Ammon's horn (tissue), 1 donor: ENCODE measurements at places on chromosomes 1 and 21.

DNA sequence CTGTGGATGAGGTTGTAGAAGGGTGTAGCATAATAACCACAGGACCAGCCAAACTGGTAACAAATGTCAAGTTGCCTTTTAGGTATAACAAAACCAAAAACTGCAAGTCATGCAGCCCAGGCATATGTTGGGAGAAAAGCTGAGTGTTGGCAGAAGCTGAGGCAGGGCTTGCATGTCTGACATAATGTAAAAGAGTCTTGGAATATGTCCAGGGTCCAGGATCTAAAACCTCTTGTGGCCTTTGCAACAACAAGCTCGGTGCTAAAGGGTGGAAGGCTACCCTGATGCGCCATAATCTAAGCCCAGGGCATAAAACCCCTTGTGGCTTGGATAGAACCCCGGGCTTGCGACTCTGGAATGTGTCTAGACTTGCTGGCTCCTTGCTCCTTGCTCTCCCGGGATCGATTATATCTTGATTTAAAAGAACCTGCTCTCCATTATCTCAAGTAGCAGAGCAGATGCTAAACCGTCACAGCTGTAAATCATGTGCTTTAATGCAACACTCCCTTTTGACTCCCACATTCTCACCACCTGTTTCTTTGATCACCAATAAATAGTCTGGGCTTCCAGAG lies 26.5 kb upstream of the SLC35A3 start:
- DNase-seq: no peak

- no peak for DNase-seq
These were observed 14.9 kb downstream of the AK2 start for GRCh38 chr1:33021567-33022431.

DNA sequence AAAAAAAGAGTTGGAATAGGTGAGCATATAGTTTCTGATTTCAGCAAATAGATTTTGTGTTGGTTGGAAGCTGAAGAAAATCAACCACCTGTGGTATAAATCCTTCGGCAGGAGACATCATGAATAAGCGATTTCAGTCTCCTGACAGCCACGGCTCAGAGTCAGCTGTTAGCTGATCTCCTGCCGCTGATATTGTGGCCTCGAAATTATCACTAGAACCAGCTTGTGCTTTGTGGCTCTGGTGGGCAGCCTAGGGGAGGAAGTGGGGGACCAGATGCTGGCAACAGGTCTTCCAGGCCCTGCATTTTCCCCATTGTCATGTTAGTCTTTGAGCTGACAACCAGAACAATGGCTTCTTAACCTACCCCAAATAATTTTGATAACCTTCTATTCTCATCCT lies 842 bp upstream of the GCSAML start:
- DNase-seq: no peak

DNA sequence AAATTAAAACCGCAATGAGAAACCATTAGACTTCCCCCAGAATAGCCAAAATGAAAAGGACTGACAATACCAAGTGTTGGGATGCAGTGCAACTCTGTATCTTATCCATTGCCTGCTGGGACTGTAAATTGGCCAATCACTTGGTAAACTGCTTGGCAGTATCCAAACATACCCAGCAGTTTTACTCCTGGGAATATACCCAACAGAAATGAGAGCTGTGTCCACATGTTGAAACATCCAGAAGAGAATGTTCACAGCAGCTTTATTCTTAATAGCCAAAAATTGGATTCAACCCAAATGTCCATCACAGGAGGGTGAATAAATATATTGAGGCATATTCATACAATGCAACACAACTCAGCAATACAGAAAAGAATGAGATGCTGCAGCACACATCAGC lies 13.7 kb upstream of the FAM20B start:
- no peak for DNase-seq

DNA sequence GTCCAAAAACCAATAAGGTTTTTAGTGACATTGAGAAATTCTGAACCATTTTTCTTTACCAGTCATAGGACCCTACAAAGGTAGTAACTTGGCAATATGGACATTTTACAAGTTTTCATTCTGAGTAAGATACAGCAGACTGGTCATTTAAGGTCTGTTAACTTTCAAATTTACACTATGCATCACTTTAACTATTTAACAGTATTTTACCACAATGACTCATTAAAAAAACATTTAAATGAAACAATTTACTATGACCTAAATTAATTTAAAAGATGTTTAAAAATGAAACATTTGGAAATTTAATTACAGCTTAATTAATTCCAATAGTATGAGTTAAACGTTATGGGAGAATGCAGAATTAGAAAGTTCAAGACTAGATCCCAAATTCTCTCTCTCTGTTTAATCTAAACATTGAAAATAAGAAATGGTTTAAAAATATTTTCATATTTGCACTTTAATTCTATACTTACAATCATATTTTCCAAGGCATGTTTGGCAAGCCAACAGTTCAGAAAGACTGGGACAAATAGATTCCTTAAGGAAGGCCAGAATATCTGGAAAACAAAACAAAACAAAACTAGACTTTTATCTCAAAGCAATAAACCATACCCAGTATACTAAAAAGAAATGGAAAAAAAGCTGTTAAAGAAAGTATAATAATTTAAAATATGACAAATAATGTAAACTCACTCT lies 140.9 kb downstream of the KCNT2 start:
- DNase-seq: no peak

- DNase-seq: no peak
These were observed 67.1 kb upstream of the LRRN2 start for GRCh38 chr1:204752688-204753040.

DNA sequence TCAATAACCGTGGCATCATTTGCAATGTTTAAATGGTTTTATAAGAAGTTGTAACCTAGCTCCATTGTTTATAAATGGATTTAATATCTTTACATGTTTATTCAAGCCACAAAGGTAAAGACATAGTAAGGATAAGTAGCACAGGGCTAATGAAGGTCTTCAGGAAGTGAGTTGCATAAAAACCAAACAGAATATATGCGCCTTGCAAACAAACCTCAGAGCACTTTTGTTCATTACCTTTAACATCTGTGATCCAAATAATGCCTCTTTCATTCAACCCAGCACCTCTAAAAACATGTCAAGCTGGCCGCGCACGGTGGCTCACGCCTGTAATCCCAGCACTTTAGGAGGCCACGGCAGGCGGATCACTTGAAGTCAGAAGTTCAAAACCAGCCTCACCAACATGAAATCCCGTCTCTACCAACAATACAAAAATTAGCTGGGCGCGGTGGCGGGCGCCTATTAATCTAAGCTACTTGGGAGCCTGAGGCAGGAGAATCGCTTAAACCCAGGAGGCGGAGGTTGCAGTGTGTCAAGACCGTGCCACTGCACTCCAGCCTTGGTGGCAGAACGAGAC lies 25.3 kb downstream of the BRINP3 start:
- no peak for DNase-seq

DNA sequence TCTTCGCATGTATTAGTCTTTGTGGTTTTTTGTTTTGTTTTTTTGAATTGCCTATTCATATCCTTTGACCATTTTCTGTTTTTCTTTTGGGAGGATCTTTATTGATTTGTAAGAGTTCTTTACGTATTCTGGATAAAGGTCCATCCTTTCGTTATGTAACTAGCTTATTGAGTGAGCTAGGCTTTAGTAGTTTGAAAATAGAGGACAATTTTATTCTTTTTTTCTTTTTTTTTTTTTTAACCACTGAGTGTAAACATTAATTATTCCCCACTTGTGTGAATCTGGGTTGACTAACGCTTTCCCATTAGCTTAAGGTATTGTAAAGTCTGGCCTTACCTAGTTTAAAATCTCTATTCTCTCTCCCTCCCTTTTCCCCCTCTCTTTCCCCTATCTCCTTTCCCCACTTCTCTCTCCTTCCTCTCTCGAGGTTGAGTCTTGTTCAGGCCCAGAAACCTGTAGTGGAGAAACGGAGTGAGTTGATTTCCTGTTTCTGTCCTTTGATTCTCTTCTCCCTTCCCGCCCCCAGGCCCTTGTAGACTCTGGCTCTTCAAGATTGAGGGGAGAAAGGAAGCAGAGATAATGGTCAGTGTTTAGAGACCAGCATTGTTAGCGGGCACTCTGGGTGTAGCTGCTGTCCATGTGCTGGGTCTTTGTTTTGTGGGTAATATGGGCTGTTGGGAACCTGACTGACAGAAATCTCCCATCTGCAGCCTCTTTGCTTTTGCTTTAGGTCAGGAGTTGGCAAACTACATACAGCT lies 1.5 kb downstream of the MORC3 start:
- peak; percentile 34 for DNase-seq

- DNase-seq: peak; percentile 38
These were observed 46.3 kb downstream of the SLC30A10 start for GRCh38 chr1:219882096-219882495.

- no peak for DNase-seq
These were observed 162.3 kb upstream of the APP start for GRCh38 chr21:26332867-26333266.

- no peak for DNase-seq
These were observed 219.0 kb downstream of the KAZN start for GRCh38 chr1:14817223-14818170.

DNA sequence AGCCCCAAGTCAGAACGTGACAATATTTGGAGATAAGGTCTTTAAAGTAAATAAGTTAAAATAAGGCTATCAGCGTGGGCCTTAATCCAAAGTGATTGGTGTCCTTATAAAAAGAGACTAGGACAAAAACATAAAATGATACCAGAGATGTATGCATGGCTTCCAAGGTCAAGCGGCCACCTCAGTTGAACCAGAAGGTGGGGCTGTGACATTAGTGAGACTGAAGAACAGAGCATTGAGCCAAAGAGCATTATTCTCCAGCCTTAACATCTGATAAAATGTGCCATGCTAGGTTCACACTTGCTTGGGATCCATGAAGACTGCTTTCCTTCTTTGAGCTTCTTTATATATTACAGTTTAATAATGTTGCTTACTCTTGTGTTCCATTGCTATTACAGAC lies 554.6 kb downstream of the PLA2G4A start:
- DNase-seq: no peak

GRCh38 chr1:226034482-226034881 lies 28.0 kb upstream of the H3-3A start:
- peak; percentile 89 for DNase-seq

- peak; percentile 78 for DNase-seq
These were observed 3.4 kb upstream of the CASQ2 start for GRCh38 chr1:115771847-115772457.

DNA sequence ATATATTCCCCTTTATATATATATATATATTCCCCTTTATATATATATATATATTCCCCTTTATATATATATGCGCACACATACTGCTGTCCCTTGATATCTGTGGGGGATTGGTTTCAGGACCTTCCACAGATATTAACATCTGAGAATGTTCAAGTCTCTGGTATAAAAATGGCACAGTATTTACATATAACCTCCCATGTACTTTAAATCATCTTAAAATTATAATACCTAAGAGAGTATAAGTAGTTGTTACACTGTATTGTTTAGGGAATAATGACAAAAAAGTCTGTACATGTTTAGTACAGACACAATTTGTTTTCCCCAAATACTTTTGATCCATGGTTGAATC lies 45.8 kb downstream of the NR5A2 start:
- DNase-seq: no peak

- no peak for DNase-seq
These were observed 483 bp downstream of the YBEY start for GRCh38 chr21:46286648-46287002.

- peak; percentile 58 for DNase-seq
These were observed 5.8 kb downstream of the RAP1GAP start for GRCh38 chr1:21663248-21663950.

DNA sequence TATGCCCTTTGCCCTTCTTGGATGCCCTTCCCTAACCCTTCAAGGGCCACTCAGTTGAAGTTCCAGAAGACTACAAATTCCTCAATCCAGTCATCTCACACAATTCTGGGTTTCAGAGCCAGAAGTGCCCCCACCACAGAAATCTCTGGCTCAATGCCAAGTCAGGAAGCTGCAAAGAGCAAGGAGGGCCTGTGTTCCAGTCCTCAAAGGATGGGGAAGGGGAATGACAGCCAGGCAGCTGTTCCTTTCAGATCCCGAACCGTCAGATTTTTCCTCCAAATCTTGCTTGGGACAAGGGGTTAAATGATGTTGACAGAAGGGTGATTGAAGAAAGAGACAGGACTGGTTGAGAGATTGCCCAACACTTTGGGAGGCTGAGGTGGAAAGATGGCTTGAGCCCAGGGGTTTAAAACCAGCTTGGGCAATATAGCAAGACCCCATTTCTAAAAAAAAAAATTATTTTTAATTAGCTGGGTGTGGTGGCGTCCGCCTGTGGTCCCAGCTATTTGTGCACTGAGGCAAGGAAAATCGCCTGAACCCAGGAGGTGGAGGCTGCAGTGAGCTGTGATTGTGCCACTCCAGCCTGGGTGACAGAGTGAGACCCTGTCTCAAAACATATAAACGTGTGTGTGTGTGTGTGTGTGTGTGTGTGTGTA lies 716 bp upstream of the HPDL start:
- DNase-seq: no peak

GRCh38 chr1:159239551-159240220 lies 35.0 kb downstream of the ACKR1 start:
- DNase-seq: no peak

DNA sequence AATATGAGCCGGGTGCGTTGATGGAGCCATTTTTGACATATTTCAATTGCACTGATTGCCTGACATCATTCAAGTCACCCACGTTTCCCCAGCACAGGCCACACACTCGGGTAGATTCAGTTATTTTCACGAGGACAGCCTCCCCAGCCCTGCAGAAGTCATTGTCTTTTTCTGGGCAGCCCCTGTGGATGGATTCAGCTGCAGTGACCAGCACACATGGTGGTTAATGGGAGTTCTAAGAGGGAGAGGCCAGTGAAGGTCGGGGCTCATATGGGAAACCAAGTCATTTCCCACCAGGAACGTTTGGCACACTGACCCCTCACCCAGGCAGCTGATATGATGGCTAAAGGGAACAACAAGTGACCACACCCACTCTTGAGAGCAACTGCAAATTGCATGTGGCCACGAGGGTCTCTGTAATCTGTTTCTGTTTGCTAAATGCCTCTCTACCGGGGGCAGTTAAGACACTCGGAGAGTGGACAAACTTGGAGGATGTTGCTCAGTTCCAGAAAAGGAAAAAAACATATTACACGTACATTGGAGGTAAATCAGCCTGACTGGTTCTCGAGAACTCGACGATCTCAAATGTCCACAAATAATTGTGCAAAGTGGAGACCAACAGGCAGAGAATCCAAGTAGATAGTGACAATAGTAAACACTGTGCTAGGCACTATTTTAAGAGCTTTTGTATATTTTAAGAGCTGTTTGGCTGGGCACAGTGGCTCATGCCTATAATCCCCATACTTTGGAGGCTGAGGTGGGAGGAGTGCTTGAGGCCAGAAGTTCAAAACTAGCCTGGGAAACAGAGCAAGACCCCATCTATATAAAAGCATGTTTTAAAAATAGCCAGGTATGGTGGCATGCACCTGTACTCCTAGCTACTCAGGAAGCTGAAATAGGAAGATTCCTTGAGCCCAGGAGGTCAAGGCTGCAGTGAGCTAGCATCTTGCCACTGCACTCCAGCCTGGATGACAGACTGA lies 167.2 kb upstream of the IRF2BP2 start:
- DNase-seq: no peak

DNA sequence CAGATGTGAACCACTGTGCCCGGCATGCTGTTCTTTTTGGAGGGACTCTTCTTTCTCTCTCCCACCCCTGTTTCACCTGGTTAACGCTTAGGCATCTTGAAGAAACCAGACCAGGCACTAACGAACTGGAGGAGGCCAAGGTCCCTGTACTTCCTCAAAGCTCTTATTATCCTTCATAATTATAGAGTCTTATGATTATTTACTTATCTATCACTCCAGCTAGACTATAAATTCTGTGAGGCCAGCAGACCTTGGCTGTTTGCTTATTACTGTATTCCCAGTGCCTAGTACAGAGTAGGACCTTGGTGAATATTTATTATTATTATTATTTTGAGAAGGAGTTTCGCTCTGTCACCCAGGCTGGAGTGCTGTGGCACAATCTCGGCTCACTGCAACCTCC lies 5.8 kb downstream of the CSF3R start:
- no peak for DNase-seq
